ENCODE measurements at places on chromosomes 6 and 20.

- DNase-seq: no peak
Observed at GRCh38 chr20:40109136-40109535, 579.9 kb downstream of the MAFB start.

DNA sequence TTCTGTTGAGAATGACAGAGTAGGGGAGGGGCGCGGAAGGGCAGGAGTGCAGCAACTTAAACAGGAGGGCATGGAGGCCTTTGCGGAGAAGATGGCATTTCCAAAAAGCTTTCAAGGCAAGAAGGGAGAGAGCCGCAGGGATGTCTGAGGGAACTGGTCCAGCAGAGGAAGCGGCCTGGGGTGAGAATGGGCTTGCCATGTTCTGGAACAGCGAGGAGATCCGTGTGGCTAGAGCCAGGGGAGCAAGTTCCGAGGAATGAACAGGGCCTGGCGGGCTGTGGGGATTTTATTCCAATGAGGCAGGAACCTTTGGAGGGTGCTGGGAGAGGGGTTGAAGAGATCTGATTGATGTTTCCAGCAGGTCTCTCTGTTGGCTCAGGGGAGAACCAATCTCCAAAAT, 86.1 kb downstream of the PREX1 start:
- no peak for DNase-seq

DNA sequence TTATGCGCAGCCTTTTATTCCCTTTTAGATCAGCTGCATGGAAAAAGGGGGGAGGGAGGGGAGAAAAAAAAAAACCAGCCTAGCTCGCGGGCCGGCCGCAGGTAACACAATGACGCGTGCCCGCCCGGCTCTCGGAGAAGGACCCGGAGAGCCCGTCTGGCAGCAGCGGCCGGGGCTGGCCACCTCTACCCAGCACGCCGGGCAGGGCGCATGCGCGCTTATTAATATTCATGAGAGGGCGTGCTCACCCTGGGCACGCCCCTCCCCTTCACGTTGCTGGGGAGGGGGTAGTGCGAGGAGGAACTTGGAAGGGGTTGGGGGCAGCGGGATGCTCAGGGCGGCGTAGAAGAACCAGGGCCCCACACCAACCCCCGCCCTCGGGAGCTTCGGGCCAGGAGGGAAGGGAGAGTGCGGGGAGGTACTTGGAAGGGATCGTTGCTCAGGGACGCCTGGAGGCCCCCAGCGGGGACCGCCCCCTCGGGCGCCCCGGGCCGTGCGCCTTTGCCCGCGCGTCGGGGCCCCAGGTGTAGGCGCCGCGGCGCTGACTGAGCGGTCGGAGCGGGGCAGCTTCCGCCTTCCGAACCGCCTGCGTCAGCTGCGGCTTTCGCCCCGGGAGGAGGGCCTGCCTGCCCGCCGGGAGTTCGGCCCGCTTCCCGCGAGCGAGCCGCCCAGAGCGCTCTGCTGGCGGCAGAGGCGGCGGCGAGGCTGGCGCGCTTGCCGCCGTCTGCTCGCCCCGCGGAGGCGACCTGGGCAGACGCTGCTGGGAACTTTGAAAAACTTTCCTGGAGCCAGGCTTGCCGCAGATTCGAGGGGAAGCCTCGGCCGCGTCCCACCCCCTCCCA, at the start of gene JAG1:
Gene JAG1, minus strand, starts transcription at position 158 of the 842 bp plus-strand sequence. CDS start 469 bp downstream, outside the sequence.
- peak; percentile 58 for DNase-seq

GRCh38 chr6:56400273-56400672, 152.9 kb upstream of the COL21A1 start:
- no peak for DNase-seq

DNA sequence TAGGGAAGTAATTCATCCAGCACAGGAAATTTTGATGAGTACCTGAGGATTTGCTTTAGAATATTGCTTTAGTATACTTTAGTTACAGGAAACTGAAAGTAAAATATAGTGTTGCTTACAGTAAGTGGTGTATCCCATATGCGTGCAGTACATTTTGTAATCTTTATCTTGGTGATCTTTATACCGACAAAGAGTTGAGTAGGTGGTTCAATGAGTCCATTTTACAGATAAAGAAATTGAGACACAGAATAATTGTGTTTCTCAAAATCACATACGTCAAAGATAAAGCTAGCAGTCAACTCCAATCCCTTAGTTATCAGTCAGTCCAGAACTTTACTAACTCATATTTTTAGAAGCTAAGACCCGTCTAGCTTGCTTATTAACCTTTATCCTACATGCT, 65.8 kb upstream of the E2F3 start:
- DNase-seq: no peak

DNA sequence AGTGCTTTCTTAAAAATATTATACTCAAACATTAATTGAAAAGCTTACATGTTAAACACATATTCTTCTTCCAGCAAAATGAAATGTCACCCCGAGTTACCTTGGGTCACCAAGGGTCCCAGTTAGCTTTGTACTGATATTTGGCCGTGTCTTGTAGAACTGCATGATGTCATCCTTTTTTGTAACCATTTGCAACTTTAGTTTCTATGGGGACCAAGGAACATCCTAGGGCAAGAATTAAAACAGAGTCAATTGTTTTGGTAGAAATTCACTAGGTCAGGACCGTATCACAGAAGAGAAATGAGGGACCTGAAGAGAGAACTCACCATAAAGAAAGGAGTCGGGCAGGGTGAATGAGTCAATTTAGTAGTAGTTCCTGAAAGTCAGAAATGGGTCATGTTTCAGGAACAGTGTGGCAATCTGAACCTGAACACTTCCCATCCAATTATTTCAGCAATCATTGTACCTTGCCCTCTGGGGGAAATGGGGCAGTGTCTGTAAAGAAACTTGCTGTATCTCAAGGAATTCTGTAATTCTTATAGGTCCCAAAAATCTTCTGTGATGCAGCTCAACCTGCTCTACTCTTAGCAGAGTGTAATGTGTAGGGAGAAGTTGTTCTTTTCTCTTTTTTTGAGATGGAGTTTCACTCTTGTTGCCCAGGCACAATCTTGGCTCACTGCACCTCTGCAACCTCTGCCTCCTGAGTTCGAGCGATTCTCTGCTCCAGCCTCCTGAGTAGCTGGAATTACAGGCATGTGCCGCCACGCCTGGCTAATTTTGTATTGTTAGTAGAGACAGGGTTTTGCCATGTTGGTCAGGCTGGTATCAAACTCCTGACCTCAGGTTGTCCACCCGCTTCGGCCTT, 5.3 kb upstream of the AKAP7 start:
- no peak for DNase-seq

DNA sequence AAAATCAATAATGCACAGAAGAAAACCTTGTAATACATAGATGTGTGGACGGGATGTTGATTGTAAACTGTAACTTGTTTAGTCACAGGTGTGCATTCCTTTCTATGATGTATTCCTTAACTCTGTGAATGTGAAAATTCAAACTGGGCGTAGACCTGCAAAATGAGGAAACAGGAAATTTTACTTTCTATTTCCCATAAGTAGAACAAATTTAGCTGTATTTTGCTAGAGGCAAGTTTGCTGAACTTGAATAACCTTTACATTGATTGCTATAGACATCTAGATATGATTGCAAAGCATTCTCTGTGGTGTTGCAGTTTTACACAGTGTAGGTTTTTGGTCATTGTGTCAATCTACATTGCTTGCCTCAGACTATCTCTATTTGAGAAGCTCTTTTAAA, 368.4 kb upstream of the MAN1A1 start:
- no peak for DNase-seq

- DNase-seq: no peak
Observed at GRCh38 chr6:31558631-31559500, 11.5 kb downstream of the NFKBIL1 start.

DNA sequence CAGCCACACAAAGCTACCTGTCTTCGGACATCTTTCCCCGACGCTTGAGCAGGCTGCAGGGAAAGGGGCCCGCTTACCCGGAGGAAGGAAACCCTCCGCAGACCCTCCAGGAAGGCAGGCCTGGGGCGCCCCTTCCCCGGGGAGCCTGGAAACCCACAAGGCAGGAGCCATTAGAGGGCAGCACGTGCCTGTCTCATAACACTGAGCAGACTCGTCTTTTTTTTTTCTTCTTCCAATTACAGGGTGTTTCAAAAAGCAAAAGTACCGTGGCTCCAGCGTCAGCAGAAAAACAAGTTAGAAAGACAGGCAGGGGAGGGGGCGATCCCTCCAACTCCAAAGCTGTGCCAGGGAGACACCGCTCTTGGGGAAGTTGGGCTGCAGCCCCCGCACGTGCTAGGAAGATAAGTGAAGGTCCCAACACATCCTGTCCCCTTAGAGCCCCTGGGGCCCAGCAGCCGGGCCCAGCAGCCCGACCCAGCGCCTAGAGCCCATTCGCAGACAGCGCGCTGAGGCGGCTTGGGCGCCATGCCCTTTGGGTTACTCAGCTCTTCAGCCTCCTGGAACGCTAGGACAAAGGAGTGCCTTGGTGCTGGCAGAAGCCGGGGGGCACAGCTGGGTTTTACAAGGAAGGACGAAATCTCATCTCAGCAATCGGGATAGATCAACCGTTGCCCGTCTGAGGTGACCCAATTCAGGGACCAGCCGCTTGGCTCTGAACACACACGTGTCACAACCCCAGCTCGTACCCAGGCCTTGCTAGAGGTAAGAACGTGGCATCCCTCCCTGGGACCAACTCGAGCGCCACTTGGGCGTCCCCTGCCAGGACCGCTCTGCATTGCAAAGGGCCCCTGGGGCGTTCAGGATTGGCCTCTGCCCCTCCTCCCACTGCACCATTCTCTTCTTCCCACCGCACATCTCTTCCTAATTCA, 136.3 kb downstream of the LY86 start:
- no peak for DNase-seq

DNA sequence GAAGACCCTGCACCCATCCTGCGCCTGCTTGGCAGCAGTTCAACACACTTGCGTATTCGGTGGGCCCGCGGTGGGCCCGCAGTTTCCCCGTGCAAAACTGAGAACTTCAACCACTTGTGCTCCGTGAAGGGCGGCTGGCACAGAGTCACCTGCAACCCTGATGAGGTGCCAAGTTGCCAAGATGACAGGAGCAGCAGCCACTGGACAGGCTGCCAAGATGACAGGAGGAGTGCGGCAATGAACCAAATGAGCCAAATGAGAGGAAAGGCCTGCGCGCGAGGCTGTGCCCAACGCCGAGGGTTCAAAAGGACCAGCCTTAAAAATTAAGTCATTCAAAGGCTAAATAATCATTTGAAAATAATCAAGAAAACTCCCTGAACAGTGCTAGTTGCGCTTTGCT, 20.1 kb downstream of the DIDO1 start:
- no peak for DNase-seq

DNA sequence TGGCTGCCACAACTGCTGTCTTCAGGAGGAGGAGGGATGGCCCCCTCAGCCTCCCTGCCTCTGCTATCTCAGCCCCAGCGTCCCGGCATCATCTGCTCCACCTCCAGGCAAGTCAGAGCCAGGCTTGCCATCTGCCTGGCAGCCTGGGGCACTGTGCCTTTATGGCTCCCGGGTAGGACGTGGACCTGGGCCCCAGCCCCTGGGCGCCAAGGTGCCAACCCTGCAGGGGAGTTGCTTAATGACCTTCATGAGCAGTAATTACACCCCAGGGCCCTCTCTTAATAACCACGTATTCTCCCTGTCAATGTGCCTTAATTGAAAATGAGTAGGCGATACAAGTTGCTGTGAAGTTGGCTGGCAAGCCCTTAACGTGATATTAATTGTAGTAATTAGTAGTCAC, 122.1 kb upstream of the MLN start:
- no peak for DNase-seq

DNA sequence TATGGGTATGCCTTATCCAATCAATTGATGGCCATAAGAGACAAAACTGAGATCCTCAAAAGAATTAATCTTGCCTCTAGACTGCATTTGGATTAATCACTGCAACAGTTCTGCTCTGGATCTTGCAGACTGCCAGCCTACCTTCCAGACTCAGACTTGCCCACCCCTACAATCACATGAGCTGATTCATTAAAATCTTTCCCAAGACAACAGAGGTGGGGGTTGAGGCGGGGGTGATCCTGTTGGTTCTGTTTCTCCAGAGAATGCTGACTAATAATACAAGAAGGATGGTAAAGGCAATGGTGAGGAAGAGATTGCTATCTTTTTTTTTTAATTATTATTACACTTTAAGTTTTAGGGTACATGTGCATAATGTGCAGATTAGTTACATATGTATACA, 43.7 kb upstream of the MEI4 start:
- no peak for DNase-seq

DNA sequence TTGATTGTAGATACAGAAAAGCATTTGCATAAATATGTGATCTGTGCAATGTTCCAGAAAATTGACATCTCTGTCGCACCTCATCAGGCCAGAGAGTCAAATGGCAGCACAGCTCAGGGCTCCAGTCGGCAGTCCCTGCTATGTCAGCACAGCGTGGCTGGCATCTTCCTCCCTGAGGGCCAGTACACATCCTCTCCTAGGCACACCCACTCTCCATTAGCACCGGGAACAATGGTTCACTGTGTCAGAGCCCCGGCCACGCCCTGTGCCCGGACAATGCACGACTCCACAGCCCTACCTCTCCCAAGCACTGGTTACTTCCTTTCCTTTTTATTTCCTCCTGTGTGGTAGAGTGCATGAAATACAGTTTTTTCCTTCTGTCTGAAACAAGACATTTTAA, 114.9 kb downstream of the FOXC1 start:
- DNase-seq: no peak

DNA sequence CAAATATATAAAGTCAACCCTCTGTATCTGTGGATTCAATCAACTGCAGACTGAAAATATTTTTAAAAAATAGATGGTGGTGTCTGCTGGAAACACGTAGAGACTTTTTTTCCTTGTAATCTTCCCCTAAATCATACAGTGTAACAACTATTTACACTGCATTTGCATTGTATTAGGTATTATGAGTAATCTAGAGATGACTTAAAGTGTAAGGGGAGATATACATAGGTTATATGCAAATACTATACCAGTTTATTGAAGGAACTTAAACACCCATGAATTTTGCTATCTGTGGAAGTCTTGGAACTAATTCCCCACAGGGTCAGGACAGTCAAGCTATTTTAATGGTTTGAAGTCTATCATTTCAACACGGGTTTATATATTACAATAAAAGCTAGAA, 10.2 kb downstream of the HDAC2 start:
- no peak for DNase-seq

DNA sequence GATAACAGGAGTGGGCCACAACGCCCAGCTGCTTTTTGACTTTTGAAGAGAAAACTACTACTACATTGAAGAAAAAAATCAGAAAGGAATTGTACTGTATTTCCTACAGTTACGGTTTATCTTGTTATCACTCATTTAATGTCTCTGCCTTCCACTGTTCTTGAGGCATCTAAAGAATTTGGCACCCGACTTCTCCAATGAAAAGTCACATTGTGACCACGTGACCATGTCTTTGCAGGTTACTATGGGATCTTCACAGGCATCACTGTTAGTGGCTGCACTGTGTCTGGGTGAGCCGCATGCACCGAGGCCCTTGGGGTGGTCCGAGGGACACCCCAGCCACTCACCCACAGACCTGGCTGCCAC, 26.8 kb downstream of the RRBP1 start:
- no peak for DNase-seq

DNA sequence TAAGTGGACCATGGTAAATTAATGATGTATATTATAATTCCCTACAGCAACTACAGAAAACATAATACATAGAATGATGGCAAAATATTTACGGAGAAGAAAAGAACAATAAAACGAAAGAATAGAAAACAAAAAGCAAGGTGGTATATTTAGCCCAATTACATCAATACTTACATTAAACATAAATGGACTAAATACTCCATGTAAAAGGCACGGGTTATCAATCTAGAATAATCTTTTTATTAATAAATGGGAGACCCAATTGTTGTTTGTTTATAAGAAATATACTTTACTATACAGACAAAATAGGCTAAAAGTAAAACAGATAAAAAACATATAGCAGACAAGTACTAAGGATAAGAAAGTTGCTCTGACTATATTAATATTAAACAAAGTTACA, 137.2 kb downstream of the TASP1 start:
- no peak for DNase-seq

Data from esophagus squamous epithelium (tissue), 5 donors.